GM13977 (cell line): ENCODE measurements at places on chromosomes 16 and 17.

DNA sequence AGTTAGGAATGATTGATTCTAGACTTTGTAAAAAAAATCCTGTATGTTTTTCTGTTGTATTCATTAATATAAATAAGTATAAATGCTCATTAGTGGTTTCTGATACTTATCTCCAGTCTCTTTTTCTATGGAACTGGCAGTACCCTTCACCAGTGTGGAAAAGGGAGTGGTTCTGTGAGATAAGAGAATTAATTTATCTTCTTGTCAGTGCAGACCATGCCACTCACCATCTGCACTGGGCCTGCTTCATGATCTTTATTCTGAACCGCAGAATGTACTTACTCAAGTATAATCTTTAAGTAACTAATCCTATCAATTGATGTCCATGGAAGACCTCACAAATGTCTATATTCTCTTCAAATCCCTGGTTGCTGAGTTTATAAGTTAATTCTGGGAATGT is 836.1 kb upstream of the CDH8 start:
- DNase-seq: no peak

GRCh38 chr16:35687071-35687470 is 2227.7 kb downstream of the TP53TG3F start:
- no peak for DNase-seq

GRCh38 chr17:76917829-76918228 is 49.6 kb downstream of the MGAT5B start:
- DNase-seq: no peak

GRCh38 chr16:8736123-8736668 is 61.2 kb downstream of the TMEM186 start:
- no peak for DNase-seq

- DNase-seq: no peak
Observed at GRCh38 chr17:63609816-63610573, 9.3 kb downstream of the TACO1 start.

DNA sequence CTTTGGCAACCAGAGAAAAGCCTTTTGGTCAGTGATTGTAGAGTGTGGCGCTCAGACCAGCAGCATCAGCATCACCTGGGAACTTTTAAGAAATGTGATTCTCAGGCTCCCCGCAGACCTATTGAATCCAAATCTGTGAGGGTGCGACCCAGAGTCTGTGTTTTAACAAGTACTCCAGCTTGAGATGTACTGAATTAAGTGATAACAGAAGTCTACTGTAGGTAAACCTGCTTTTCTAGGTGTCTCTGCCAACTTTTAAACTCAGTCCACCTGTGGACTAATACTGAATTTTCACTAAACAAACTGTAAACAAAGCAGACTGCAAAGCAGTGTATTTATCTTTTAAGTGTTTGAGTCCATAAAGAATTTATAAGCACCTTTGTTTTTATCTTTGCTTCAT is 43.6 kb downstream of the NUP93 start:
- no peak for DNase-seq

- DNase-seq: no peak
Observed at GRCh38 chr16:49698453-49698815, 157.5 kb downstream of the ZNF423 start.

DNA sequence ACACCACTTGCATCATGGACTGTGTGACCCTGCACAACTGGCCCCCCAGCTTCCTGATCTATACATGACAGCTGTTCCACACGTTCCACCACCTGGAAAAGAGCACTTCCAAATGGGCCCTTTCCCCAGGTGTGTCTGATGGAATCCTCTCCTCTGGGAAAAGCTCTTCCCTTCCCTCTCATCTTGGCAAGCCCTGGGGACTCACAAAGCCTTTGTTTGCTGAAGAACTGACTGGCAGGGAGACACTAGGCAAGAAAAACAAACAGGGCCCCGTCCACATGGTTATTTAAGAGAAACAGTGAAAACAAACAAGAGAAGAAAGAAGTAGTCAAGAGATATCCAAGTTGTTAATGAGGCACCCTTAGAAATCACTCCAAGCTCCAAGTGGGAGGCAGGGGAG is 52.6 kb downstream of the C16orf95 start:
- no peak for DNase-seq

GRCh38 chr16:73616166-73616753 is 568.3 kb upstream of the ZFHX3 start:
- no peak for DNase-seq

DNA sequence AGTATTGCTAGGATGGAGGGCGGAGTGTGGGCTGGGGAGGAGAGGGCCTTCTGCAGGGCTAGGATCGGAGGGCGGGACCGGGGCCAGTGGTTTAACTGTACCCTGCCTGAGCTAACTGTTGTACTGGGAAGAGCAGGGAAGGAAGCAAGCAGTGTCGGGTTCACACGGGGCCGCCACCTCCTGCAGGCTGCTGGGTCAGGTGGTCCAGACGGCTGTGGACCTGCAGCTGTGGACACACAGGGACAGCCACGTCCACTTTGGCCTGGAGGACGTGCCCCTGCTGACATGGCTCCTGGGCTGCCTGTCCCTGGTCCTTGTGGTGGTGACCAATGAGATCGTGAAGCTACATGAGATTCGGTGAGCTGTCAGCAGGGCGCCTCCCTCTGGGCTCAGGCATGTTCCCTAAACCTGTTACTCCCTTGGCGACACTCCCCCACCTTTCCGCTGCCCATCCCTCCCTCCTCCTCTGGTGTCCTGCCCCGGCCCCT is 16.6 kb downstream of the CASKIN2 start:
- no peak for DNase-seq

- DNase-seq: no peak
Observed at GRCh38 chr17:76884995-76885893, 17.0 kb downstream of the MGAT5B start.

DNA sequence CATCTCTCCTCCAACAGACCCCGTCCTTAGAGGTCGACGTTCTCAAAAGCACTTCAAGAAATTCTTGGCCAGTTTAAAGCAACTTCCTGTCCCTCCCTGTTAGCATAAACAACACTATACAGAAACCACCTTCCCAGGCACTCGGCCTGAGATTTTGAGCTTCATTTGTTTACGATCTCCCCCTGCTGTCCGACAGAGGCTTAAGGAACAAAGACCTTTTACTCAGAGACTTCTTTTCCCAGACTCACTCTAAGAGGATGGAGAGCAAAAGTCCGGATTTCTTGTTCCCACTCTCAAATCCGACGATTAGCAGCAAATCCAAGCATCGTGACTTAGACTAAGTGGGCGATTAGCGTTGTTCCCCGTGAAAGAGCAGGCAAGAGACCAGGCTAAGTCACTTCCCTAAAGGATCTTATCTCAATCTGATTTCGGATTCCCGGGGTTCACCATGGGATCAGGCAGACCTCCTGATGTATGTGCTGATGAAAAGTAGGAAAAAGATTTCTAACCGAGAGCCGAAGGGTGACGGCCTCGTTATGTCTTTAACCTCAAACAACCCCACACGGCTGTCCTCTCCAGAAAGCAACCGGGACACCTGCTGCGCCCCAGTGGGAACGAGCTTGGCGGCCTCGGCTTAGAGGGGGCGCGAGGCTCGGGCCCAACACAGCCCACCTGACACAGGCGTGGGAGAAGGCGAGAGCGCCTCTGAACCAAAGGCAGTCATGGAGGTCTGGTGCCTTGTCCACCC is 598 bp downstream of the INPP5K start:
- peak; percentile 85 for DNase-seq

GRCh38 chr16:3013491-3013951 is 798 bp downstream of the CLDN9 start:
- DNase-seq: no peak

DNA sequence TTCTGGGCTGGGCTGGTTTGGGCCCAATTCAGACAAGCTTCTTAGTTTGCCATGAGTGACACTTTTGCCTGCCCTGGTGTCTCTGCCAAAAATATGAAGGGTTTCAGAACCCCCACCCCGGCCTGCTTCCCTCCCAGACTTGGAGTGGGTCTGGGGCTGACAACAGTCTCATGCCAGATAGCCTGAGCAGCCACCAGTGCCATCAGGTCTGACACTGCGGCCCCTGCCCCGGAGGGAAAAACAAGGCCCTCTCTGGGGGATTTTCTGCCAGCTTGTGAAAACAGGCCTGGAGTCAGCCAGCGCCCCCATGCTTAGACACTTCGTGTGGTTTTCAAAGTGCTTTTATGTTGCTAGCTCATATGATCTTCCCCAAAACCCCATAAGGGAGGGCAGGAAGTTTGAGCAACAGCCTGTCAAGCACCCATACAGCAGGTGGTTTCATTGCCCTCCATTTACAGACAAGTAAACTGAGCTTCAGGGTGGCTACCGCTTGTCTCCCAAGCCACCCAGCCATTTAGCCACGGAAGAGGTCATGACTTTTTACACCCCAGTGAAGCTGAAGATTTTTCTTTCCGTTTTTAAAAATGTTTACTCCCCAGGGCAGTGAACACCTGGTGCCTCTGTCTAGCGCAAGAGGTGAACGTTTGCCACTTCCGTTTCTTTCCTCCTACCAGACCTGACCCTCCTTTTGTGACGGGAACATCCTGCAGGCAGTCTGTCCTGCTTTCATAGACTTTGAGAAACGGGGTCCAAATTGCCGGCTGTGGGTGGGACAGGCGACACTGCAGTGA is 300.6 kb downstream of the SEC14L1 start:
- DNase-seq: peak; percentile 83

DNA sequence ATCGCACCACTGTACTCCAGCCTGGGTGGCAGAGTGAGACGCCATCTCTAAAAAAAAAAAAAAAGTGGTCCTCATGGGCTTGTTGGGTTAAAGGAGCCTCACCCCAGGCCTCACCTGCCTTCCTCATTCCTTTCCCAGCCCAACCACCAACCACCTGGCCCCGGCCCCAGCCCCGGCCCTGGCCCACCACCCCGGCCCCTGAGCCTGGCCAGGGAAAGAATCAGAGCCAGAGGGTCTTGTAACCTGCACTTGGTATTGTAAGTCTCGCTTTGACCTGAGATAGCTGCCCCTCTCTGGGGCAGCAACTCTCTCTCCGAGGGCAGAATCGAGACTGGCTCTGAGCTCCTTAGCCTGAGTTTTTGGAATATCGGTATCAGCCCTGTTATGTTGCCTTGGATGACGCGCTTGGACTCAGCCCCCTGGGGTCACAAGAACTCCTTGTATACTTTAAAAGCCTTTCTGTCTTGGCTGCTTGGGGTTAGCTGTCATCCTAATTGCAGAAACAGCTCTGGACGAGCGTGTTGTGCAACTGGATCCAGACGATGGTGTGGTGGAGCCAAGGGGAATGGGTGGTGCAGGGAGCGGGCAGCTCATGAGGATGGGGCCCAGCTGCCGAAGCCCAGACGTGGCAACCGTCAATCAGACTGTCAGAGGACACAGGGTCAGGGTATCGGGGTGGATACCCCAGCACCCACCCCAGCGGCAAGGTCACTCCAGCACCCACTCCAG is 14.6 kb downstream of the SMTNL2 start:
- no peak for DNase-seq

- no peak for DNase-seq
Observed at GRCh38 chr17:81371910-81372760, 23.1 kb upstream of the BAHCC1 start.

- no peak for DNase-seq
Observed at GRCh38 chr16:2473446-2473926, 1.4 kb upstream of the TBC1D24 start.

DNA sequence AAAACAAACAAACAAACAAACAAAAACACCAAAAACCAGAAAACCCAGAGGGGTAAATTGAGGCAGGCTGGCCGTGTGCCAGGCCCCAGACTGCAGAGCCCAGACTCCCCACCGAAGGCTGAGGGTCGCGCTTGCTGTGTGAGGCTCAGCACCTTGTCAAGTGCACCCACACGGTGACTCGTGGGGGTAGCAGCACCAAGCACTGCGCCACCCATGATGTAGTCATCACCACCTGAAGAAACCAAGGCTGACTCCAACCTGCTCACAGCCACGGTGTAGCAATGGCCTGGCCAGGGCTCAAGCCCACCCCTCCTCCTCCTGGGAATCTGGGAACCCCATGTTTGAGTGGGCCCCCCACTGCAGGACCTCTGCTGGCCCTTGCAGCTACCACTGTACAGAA is 11.9 kb downstream of the MCRIP1 start:
- no peak for DNase-seq

- DNase-seq: peak; percentile 48
Observed at GRCh38 chr16:75402821-75403475, 30.4 kb downstream of the CFDP1 start.

DNA sequence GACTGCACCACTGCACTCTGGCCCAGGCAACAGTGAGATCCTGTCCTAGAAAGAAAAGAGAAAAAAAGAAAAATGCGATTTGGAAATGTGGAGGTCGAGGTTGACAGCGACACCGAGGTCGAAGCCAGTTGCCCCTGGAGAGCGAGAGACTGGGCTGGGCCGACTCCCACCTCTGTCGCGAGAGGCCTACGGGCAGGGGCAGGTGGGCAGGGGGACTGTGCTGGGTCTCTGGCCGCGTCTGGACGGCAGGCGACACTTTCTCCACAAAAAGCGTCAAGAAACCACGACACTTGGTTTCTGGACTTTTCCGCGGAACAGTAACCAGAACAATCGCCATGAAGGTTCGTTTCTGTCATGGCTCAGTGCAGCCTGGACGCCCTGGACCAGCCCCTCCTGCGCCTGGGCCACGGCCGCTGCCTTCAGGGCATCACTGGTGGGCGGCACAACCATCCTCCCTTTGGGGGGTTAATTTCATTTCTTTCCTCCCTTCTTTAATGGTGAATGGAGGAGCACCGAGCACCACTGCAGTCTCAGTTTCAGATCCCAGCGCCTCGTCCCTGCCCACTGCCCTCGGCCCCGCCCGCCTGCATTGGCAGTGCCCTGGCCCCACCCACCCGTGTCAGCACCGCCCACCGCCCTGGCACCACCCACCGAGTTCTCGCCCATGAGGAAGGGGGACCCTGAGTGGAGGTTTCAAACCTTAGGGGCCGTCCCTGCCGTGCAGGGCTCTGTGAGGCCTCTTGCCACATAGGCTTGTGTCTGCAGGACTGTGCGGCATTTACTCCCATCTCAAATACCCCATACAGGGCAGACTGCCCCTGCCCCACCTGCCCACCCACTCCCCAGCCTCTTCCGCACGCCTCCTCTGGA is 18.5 kb upstream of the CDH15 start:
- no peak for DNase-seq

DNA sequence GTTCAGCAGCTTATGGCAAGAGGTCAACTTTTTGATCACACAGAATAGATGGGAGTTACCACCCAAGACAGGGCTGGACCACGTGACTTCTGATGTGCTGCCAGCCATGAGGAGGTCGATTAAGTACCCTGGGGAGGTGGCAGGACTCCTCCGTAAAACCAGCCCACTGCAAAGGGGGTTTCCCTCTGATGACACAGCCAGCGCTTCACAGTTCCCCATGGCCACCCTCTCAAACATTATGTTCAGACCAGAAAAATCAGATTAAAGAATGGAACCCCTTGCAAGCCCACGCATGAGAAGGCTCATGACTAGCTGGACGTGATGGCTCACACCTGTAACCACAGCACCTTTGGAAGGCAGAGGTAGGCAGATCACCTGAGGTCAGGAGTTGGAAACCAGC is 222.9 kb downstream of the CPPED1 start:
- no peak for DNase-seq
